Activated T-helper 2 cell treated with anti-CD3 and anti-CD28 coated beads, Interferon-gamma antibody, Interleukin-2, Interleukin-4, amounts not matched to agents 10 μg/mL and 5 μg/mL and 100 μg/mL, durations not matched to agents 14 hours and 24 hours and 36 hours (primary cell): ENCODE measurements at places on chromosomes 6 and 20.

DNA sequence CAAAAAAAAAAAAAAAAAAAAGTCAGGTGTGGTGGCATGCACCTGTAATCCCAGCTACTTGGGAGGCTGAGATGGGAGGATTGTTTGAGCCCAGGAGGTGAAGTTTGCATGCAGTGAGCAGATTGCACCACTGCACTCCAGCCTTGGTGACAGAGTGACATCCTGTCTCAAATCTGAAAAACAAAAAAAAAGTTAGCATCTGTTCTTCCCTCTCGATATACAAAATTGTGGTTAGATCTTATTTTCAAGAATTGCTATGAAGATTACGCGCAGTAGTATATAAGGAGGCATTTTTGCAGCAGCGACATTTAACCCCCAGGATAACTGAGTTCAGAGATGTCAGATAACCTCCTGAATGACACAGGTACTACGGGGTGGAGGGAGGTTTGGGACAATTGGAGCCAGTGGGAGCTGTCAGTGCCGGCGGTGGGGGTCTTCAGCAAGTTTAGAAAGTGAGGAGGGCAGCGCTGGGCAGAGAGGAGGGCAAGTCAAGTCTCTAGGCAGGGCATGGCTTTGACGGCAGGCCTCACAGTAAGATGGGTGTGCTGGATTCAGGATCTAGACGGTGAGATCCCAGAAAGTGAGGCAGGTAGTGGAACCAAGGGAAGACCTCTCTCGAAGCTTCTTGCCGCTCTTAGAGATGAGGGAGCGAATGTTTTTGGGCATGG is 26.2 kb upstream of the MRPS18A start:
- no peak for DNase-seq
- H3K36me3 ChIP-seq: no peaks in the 10 kb centered on the region
- H3K27me3 ChIP-seq: peaks cover 15% of the 10 kb centered on the region
- no peak overlapping the region for H3K27ac ChIP-seq
- no peak overlapping the region for H3K4me3 ChIP-seq
- H3K4me1 ChIP-seq: peaks cover 17% of the 10 kb centered on the region

DNA sequence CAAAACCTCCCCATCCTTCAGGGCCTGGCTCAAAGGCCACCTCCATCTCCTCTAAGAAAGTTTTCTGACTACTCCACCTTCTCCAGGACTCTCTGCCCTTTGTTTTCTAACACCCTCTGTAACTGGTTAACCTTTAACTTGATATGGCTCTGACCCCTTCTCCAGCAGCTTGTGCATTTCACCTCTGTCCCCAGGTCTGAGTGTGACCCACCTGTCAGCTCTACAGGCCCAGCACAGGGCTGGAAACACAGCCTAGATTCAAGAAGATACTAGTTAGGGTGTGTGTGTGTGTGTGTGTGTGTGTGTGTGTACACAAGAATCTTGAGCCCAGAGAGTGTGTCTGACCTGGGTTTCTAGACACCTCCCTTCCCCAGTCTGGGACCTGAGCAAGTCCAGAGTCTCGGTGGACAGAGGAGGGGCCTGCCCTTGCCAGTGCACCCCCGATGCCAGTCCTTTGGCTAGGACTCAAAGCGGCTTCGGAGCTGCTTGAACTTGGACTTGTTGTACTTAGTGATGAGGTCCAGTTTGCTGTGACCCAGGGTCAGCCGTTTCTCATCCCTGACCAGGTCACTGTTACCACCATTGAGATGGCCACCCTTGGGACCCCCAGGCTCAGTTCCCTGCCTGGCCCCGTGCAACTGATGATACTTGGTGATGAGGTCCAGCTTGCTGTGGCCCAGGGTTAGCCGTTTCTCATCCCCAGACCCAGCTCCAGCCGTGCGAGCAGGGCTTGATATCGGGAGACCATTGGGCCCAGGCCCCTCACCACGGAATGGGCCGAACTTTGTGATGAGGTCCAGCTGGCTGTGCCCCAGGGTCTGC is 1.7 kb upstream of the EIF6 start:
- no peaks in the 10 kb centered on the region for H3K27me3 ChIP-seq
- no peak for DNase-seq
- peak overlapping the region; percentile 84 for H3K4me3 ChIP-seq
- H3K36me3 ChIP-seq: peaks cover 20% of the 10 kb centered on the region
- peak overlapping the region; percentile 79 for H3K27ac ChIP-seq

DNA sequence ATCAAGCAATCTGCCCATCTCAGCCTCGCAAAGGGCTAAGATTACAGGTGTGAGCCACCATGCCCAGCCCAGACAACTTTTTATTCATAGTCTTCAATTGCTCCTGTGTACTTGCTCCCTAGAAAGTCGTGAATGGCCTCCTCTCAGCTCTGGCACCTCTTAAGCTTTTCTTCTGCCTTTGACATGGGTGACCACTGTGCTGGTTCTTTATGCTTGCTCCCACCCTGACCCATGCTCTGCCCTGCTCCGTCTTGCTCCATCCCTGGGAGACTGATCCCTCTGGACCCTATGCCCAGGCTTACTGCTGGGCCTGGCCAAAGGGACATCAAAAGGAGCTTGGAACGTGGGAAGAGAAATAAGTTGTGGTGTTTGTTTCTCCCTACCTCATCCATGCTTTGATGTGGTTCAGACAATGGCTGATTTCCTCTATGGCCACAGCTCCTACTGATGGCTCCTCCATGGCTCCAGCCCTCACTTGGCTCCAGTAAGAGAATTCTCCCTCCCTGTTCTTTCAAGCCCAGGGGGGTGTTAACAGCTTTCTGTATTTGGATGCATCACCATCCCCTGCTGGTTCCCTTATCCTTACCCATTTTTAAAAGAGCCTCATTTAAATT is 7.7 kb upstream of the TREM2 start:
- no peaks in the 10 kb centered on the region for H3K36me3 ChIP-seq
- no peaks in the 10 kb centered on the region for H3K4me1 ChIP-seq
- H3K27me3 ChIP-seq: peaks cover 25% of the 10 kb centered on the region
- H3K27ac ChIP-seq: no peak overlapping the region
- no peak for DNase-seq
- no peak overlapping the region for H3K4me3 ChIP-seq

GRCh38 chr20:40542065-40542464 is 147.0 kb downstream of the MAFB start:
- H3K27ac ChIP-seq: no peak overlapping the region
- H3K4me3 ChIP-seq: no peak overlapping the region
- peaks cover 2% of the 10 kb centered on the region for H3K27me3 ChIP-seq

GRCh38 chr6:25266456-25267100 is 12.6 kb upstream of the CARMIL1 start:
- peaks cover 2% of the 10 kb centered on the region for H3K4me1 ChIP-seq
- H3K4me3 ChIP-seq: no peak overlapping the region
- H3K36me3 ChIP-seq: no peaks in the 10 kb centered on the region
- no peak for DNase-seq

DNA sequence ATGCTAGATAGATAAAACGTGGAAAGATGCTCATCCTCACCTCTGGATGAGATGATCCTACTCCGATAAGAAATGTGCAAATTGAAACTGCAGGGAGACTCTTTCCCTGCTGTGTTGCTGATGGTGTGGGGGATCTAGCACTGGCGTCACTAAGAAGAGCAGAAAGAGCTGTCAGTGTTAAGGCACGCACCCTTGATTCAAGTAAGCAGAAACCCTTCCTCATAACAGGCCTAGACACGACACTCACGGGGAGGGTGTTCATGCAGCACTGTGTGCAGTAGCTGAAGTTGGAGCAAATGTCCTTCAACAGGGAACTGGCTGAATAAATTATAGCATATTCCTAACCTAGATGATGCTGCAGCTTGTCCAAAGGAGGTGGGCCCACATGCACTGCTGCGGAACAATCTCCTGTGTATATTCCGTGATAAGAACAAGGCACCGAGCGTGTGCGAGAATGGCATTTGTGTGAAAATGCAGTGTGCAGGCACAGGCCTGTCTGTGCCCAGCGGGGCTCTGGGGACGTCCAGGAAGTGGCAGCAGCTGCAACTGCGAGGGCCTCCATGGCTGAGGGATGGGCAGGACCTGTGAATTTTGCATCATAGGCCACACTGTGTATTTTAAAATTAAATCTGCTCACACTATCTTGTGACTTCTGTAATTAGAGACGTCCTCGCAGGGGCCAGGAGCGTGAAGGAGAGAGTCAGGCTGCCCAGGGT is 64.0 kb downstream of the TCP11 start:
- no peaks in the 10 kb centered on the region for H3K36me3 ChIP-seq
- H3K27ac ChIP-seq: no peak overlapping the region
- DNase-seq: no peak

DNA sequence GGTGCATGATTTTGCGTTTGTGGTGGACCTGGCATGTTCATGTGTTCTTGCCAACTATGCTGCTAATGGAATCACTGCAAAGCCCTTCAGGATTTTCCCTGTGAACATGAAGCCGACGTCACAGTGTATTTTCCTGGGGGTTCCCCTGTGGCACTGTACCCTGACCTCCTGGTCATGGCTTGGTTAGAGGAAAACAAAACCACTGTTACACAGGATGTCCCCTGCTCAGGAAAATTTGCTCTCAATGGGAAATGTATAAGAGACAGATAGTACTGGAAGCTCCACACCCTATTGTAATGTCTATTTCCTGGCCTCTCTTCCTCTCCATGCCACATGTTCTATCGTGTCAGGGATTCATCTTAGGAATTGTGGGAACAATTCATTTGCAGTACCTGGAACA is 19.7 kb downstream of the TSHZ2 start:
- no peak for DNase-seq
- peaks cover 3% of the 10 kb centered on the region for H3K4me1 ChIP-seq
- no peak overlapping the region for H3K4me3 ChIP-seq
- H3K36me3 ChIP-seq: no peaks in the 10 kb centered on the region
- H3K27ac ChIP-seq: no peak overlapping the region
- no peaks in the 10 kb centered on the region for H3K27me3 ChIP-seq

DNA sequence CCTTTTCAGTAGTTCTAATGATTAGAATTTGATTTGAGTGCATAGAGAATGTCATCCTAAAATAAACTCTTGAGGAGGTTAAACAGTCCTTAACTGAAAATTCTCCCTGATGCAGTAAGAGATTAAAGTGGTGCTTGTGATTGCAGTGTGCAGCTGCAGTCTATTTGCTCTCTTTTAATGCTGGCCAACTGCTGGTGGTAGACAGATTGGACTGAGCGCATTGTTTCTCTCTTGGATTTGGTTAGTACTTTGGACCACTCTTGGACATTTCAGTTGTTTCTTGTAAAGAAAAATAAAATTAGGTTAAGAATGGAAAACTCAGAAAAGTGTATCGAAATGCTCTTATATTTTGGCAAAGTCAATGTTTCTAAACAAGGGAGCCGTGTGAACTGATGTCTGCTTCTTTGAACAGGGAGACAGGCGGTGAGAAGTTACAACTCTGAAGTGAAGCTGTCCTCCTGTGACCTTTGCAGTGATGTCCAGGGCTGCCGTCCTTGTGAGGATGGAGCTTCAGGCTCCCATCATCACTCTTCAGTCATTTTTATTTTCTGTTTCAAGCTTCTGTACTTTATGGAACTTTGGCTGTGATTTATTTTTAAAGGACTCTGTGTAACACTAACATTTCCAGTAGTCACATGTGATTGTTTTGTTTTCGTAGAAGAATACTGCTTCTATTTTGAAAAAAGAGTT is 127.2 kb downstream of the CD109 start:
- H3K27me3 ChIP-seq: no peaks in the 10 kb centered on the region
- peaks cover 47% of the 10 kb centered on the region for H3K36me3 ChIP-seq
- H3K4me1 ChIP-seq: no peaks in the 10 kb centered on the region

- peak overlapping the region; percentile 84 for H3K27ac ChIP-seq
- peaks cover 24% of the 10 kb centered on the region for H3K4me1 ChIP-seq
- H3K27me3 ChIP-seq: peaks cover 25% of the 10 kb centered on the region
- peak overlapping the region; percentile 82 for H3K4me3 ChIP-seq
- DNase-seq: no peak
Observed at GRCh38 chr6:6811128-6812009, 222.8 kb downstream of the LY86 start.
